ENCODE measurements at places on chromosomes 7 and 10. TPM values are rescaled to one million over a fixed set of nuclear protein-coding genes. Genes with fewer than 3 reads are reported as not detected.

The STAG3 gene
- total RNA-seq: 81.7 TPM

The PRTFDC1 gene
- 7.4 TPM for total RNA-seq

The CABCOCO1 gene
- total RNA-seq: not detected

The PRPS1L1 gene
- total RNA-seq: not detected

The DNAJB6 gene
- 52.5 TPM for total RNA-seq

The CCL24 gene
- total RNA-seq: not detected

The AKR1C4 gene
- not detected for total RNA-seq

The SLC29A3 gene
- 3.6 TPM for total RNA-seq

The PLEKHA1 gene
- 0.43 TPM for total RNA-seq

DNA sequence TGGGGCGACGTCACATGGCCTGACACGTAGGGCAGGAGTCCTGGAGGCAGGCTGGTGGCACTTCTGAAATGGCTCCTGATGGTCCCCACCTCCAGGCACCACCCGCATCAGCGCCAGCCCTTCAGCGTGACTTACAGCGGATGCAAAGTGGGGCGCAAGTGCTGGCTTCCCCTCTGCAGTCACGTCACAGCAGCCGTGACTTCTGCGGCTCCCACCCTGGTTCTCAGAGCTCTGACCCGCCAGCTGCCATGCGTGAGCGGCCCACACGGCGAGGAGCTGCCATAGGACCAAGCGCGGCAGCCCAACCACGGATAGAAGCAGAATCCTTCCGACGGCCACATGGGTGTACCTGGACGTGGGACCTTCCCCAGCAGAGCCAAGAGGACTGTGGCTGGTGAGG, 159.0 kb downstream of the ELFN1 start:
- DNase-seq: no peak
- H3K27me3 ChIP-seq: no peaks in the 10 kb centered on the region
- H3K4me1 ChIP-seq: no peaks in the 10 kb centered on the region
- no peaks in the 10 kb centered on the region for H3K36me3 ChIP-seq
- no peak overlapping the region for H3K4me3 ChIP-seq

GRCh38 chr10:69696073-69696731, 66.2 kb downstream of the FAM241B start:
- H3K4me3 ChIP-seq: no peak overlapping the region
- H3K4me1 ChIP-seq: no peaks in the 10 kb centered on the region
- no peak for DNase-seq
- no peaks in the 10 kb centered on the region for H3K36me3 ChIP-seq
- no peak overlapping the region for H3K27ac ChIP-seq

DNA sequence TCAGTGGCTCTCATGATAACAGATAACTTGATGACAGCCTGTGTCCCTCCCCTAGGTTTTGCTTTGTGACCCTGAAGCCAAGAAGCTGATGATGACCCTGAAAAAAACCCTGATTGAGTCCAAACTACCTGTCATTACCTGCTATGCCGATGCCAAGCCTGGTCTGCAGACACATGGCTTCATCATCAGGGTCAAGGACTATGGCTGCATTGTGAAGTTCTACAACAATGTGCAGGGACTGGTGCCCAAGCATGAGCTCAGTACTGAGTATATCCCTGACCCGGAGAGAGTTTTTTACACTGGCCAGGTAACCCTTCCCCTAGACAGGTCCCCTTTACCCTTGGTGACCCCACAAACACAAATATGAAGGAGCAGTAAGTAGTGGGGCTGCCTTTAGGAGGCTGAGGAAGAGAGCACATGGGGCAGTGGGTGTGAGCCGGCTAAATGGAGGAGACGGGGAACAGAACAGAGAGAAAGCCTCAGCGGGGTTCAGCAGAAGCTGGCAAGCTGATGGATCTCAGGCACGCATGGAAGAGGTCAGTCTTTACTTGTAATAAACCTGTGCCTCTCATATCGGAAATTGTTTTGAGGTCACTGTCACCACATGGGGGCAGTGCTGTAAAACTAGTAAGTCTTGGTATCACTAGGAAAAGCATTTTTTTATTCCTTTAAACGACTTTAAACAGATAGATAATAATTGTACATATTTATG, 20.2 kb downstream of the PDCD11 start:
- H3K4me3 ChIP-seq: no peak overlapping the region
- H3K27me3 ChIP-seq: no peaks in the 10 kb centered on the region

- DNase-seq: no peak
- H3K27me3 ChIP-seq: no peaks in the 10 kb centered on the region
- H3K4me1 ChIP-seq: peaks cover 14% of the 10 kb centered on the region
- H3K4me3 ChIP-seq: no peak overlapping the region
Observed at GRCh38 chr10:63712717-63713115, 191.5 kb downstream of the REEP3 start.

DNA sequence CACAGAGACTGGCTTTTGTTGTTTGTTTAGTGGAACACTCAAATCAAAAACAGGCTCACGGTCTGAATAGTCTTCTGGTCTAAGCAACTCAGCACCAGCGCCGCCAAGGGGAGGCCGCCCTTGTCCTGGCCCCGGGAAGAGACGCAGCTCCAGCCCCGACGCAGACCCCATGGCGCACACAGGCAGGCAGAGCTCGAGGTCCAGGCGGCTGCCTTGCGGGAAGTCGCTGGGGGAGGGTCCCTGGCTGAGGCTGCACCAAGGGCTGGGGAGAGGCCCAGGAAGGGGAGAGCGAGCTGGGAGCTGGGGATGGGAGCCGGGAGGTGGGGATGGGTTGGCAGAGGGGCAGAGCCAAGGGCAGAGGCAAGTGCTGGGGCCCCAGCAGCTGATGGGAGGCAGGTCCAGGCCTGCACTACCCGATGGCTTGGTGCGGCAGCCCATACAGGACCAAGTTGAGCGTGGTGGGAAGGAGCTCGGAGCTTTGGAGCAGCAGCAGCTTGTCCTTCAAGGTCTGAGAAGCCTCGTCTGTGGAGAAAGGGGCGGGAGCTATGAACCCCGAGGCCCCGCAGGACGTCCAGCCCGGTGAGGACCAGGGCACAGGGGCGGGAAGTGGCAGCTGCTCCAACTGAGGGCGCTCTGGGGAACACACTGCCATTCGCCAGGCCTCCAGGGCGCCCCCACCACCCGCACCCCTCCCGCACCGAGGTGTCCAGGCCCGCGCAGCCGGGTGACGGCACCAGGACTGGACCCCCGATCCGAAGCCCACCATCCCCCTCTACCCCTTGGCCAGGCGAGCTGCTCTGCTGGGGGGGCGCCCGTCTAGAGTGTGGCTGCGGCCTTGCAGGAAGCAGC, 22.7 kb upstream of the NKX6-2 start:
- no peak for DNase-seq
- H3K4me1 ChIP-seq: no peaks in the 10 kb centered on the region
- H3K36me3 ChIP-seq: no peaks in the 10 kb centered on the region
- H3K27me3 ChIP-seq: no peaks in the 10 kb centered on the region

GRCh38 chr10:71719042-71719441, 536 bp downstream of the C10orf105 start:
- no peaks in the 10 kb centered on the region for H3K36me3 ChIP-seq
- DNase-seq: no peak
- H3K4me1 ChIP-seq: peaks cover 10% of the 10 kb centered on the region
- H3K27me3 ChIP-seq: no peaks in the 10 kb centered on the region
- H3K4me3 ChIP-seq: no peak overlapping the region
- no peak overlapping the region for H3K27ac ChIP-seq

GRCh38 chr10:52146766-52147165, 167.3 kb upstream of the DKK1 start:
- no peaks in the 10 kb centered on the region for H3K36me3 ChIP-seq
- no peak for DNase-seq
- no peaks in the 10 kb centered on the region for H3K27me3 ChIP-seq
- H3K4me3 ChIP-seq: no peak overlapping the region

GRCh38 chr10:119031496-119032059, 2.1 kb downstream of the NANOS1 start:
- no peak for DNase-seq
- 0 out of 2 replicates have a peak overlapping the region, but pooled peaks have one; percentile 62 for H3K4me3 ChIP-seq
- peaks cover 2% of the 10 kb centered on the region for H3K36me3 ChIP-seq
- no peak overlapping the region for H3K27ac ChIP-seq
- peaks cover 13% of the 10 kb centered on the region for H3K4me1 ChIP-seq

- H3K27ac ChIP-seq: no peak overlapping the region
- DNase-seq: no peak
- no peaks in the 10 kb centered on the region for H3K27me3 ChIP-seq
- no peaks in the 10 kb centered on the region for H3K36me3 ChIP-seq
Observed at GRCh38 chr10:43774234-43774769, 125.6 kb upstream of the ZNF32 start.

DNA sequence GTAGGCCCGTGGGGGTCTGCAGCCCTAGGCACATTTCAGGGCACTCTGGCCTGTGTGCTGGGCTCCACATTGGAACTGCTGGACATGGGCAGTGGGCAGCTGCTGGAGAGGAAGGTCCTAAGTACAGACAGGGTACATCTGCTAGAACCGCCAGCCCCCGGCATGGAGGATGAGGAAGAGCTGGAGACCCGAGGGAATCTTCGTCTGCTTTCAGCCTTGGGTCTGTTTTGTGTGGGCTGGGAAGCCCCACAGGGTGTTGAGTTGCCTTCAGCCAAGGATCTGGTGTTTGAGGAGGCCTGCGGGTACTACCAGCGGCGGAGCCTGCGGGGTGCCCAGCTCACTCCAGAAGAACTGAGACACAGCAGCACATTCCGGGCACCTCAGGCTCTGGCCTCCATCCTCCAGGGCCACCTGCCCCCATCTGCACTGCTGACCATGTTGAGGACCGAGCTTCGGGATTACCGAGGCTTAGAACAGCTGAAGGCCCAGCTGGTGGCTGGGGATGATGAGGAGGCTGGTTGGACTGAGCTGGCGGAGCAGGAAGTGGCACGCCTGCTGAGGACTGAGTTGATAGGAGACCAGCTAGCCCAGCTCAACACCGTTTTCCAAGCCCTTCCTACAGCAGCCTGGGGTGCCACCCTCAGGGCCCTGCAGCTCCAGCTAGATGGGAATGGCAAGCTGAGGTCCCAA, 1.4 kb downstream of the HPS6 start:
- no peaks in the 10 kb centered on the region for H3K36me3 ChIP-seq
- H3K27me3 ChIP-seq: no peaks in the 10 kb centered on the region
- H3K4me3 ChIP-seq: peak overlapping the region; percentile 90
- DNase-seq: no peak

- no peaks in the 10 kb centered on the region for H3K4me1 ChIP-seq
- no peak overlapping the region for H3K4me3 ChIP-seq
- no peaks in the 10 kb centered on the region for H3K27me3 ChIP-seq
- H3K36me3 ChIP-seq: no peaks in the 10 kb centered on the region
Observed at GRCh38 chr7:68547799-68548198, 1050.5 kb upstream of the AUTS2 start.

GRCh38 chr10:76354212-76354738, 922.9 kb downstream of the LRMDA start:
- no peak for DNase-seq
- H3K4me1 ChIP-seq: no peaks in the 10 kb centered on the region
- no peak overlapping the region for H3K27ac ChIP-seq

- H3K36me3 ChIP-seq: no peaks in the 10 kb centered on the region
- H3K27ac ChIP-seq: no peak overlapping the region
- no peak for DNase-seq
- no peaks in the 10 kb centered on the region for H3K27me3 ChIP-seq
- peaks cover 48% of the 10 kb centered on the region for H3K4me1 ChIP-seq
Observed at GRCh38 chr10:86962981-86963310, 4.5 kb downstream of the SNCG start.

DNA sequence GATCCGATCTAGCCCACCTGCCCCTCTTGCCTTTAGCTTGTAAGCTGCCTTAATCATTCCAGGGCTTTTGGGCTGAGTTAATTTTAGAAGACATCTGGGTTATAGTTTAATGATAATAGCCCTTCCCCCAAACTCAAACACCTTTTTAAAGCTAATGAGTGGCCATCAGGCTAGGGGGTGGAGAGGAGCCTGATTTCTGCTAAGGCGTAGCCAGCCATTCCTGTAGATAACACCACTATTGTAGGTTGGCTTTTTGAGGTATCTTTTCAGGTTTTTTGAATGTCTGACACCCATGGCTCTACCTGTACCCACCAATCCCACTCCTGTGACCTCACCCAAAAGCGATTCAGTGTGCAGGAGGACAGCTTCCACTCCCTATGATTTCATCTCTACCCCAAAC, 7.6 kb upstream of the SYPL1 start:
- H3K4me3 ChIP-seq: no peak overlapping the region
- DNase-seq: no peak
- H3K27me3 ChIP-seq: no peaks in the 10 kb centered on the region
- no peaks in the 10 kb centered on the region for H3K36me3 ChIP-seq
- H3K27ac ChIP-seq: no peak overlapping the region

GRCh38 chr10:132892004-132892403, 50.4 kb downstream of the CFAP46 start:
- no peaks in the 10 kb centered on the region for H3K27me3 ChIP-seq
- no peaks in the 10 kb centered on the region for H3K36me3 ChIP-seq
- no peak overlapping the region for H3K27ac ChIP-seq
- no peak for DNase-seq

GRCh38 chr7:66277492-66277891, 72.4 kb downstream of the TPST1 start:
- no peaks in the 10 kb centered on the region for H3K36me3 ChIP-seq
- no peak for DNase-seq
- H3K4me3 ChIP-seq: no peak overlapping the region
- H3K4me1 ChIP-seq: no peaks in the 10 kb centered on the region
- H3K27ac ChIP-seq: no peak overlapping the region
- H3K27me3 ChIP-seq: no peaks in the 10 kb centered on the region

- DNase-seq: no peak
- H3K27me3 ChIP-seq: no peaks in the 10 kb centered on the region
- H3K27ac ChIP-seq: no peak overlapping the region
- no peak overlapping the region for H3K4me3 ChIP-seq
- H3K4me1 ChIP-seq: no peaks in the 10 kb centered on the region
Observed at GRCh38 chr10:70714951-70715350, 42.6 kb downstream of the ADAMTS14 start.

DNA sequence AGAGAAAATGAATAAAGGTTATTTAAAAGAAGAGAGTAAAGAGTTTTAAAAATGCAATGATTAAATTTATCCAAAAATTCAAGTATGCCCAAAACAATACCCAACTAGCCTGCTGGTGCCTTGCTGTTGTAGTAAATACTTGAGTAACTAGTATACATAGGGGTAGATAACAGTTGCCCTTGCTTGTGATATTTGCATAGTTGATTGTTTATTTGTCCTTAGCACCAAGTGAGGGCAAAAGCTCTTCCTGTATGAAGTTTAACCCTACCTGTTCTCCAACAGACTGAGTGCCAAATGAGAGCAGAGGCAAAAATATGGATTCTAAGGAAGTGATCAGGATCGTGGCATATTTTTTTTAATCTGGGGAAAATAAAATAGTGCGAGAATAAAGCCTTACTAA, 85.0 kb downstream of the PTN start:
- no peak overlapping the region for H3K4me3 ChIP-seq
- H3K4me1 ChIP-seq: no peaks in the 10 kb centered on the region
- DNase-seq: no peak
- H3K27me3 ChIP-seq: no peaks in the 10 kb centered on the region
- H3K36me3 ChIP-seq: no peaks in the 10 kb centered on the region

GRCh38 chr10:116892907-116893685, 43.8 kb downstream of the ENO4 start:
- no peak overlapping the region for H3K4me3 ChIP-seq
- H3K36me3 ChIP-seq: no peaks in the 10 kb centered on the region
- no peaks in the 10 kb centered on the region for H3K4me1 ChIP-seq
- DNase-seq: no peak

Measured in GM12878 (cell line).